Activated CD8-positive, alpha-beta memory T cell treated with anti-CD3 and anti-CD28 coated beads, Interleukin-2, amount 50 U/mL, for 48 hours (primary cell): ENCODE measurements at places on chromosomes 16 and 17.

- no peak for DNase-seq
These were observed 1.7 kb upstream of the GPT2 start for GRCh38 chr16:46882304-46882939.

GRCh38 chr17:18981642-18982424, 22.7 kb downstream of the FAM83G start:
- DNase-seq, result no peak

DNA sequence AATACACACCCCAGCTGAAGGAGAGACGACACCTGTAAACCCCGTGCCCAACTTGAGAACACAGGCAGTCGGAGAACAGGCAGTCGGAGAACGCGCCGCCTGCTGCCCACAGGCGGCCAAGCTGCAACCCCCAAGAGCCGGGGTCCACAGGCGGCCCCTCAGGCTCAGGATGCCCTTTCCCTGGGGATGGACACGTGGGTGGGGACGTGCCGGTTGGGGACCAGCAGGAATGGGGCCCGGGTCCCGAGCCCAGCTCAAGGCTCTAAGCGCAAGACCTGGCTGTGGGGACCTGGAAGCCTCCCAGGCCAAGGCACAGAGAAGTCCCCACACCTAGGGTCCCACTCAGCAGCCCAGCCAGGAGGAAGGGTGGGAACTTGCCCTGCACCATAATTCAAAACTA, 79.5 kb upstream of the GNG13 start:
- no peak for DNase-seq

- DNase-seq, result no peak
These were observed 80.4 kb downstream of the ABCC12 start for GRCh38 chr16:48075398-48075797.

DNA sequence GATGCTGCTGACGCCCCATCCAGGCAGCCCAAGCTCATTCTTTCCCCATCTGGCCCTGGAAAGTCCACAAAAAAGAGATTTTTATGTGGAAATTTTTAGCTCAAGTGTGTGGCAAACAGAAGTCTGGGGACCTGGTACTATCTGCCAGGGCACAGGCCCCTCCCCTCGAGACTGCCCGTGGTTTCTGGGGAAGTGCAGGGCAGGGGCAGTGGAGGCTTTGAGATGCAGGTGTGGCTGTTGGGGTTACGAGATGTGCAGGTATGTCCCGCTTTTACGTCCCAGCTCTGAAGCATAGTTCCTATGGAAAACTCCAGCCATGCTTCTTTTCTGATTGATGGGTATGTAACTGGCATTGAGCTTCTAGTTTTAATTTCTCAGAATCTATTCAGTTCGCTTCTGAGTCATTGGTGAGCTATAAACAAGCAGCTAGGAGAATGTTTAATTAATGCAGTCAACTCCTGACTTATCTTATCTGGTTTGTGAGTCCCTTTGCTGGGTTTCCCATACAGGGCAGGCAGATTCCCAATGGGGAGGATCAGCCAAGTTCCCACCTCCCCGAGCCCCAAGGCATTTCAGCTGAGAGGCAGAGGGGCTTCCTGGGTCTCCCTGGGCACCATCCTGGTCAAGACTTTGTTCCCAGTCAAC, 16.2 kb downstream of the TBX4 start:
- no peak for DNase-seq

- peak; percentile 90 for DNase-seq
These were observed 59.8 kb downstream of the BAIAP2 start for GRCh38 chr17:81094509-81095382.

GRCh38 chr17:77531002-77531401, 390.2 kb downstream of the SEC14L1 start:
- DNase-seq, result no peak

- DNase-seq, result peak; percentile 70
These were observed 1.2 kb upstream of the MIF4GD start for GRCh38 chr17:75271955-75272847.

GRCh38 chr17:27466376-27466742, 10.1 kb downstream of the KSR1 start:
- no peak for DNase-seq

GRCh38 chr17:73291260-73291801, 20.5 kb downstream of the CDC42EP4 start:
- DNase-seq, result no peak

DNA sequence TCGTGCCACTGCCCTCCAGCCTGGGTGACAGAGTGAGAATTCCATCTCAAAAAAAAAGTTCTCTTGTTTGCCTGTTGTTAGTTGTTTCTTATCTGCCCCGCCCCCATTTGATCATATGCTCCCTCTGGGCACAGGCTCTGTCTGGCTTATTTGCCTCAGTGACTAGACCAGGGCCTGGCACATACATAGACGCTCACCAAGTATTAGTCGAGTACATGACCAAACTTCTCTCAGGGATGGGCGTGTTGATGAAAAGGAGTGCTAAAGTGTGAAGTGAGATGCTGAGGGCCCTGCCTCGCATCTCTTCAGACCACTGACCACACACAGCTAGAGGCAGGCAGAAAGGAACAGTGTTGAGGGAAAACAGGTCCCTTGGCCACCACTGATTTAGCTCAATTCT, 3.3 kb upstream of the HELZ start:
- no peak for DNase-seq

GRCh38 chr16:56382459-56382858, 42.9 kb downstream of the AMFR start:
- DNase-seq, result no peak

GRCh38 chr17:27417596-27418365, 38.5 kb upstream of the KSR1 start:
- no peak for DNase-seq

GRCh38 chr17:68853439-68853838, 101.8 kb downstream of the ABCA8 start:
- DNase-seq, result no peak

DNA sequence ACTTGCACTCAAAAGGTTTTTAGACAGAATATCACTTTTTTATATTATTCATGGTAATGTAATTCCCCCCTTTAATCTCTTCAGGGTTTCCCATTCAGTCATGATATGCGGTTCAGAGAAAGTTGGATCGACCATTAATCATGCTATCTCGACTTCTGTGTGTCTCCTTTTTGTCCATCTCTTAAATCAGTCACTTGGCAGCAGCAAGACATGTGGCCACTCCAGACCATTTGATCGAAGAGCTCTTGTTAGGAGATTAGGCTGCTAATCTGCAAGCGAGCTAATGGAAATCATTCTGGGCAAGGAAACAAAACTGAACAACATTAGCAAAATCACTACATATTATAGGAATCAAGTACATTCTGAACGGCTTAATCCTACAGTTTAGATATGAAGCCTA, 449.9 kb downstream of the WWOX start:
- DNase-seq, result no peak

GRCh38 chr16:878072-878784, 77.7 kb upstream of the GNG13 start:
- DNase-seq, result no peak

- DNase-seq, result no peak
These were observed 22.6 kb upstream of the ITGA3 start for GRCh38 chr17:50033316-50033715.

GRCh38 chr17:69254187-69254586, 25.6 kb upstream of the ABCA10 start:
- DNase-seq, result no peak

DNA sequence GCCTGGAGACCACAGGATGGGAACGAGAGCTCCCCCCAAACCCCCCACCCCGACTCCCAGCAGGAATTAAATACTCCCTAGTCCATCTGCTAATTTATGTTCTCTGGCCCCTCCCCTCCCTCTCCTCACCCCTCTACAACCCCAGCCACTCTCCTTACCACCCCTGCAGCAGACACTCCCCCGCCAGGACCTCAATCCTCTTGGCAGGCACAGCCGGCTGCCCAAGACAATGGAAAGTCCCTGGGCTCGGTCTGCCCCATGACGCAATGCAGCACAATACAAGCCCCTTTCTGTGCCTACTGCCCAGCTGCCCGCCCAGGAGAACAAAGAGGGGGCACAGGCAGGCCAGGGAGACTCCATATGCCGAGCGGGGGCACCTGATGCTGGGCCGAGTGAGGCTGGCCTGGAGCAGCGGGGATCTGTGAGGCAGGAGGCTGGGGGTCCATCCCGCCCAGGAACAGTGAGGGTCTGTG, 30.3 kb upstream of the CDC42EP4 start:
- no peak for DNase-seq

DNA sequence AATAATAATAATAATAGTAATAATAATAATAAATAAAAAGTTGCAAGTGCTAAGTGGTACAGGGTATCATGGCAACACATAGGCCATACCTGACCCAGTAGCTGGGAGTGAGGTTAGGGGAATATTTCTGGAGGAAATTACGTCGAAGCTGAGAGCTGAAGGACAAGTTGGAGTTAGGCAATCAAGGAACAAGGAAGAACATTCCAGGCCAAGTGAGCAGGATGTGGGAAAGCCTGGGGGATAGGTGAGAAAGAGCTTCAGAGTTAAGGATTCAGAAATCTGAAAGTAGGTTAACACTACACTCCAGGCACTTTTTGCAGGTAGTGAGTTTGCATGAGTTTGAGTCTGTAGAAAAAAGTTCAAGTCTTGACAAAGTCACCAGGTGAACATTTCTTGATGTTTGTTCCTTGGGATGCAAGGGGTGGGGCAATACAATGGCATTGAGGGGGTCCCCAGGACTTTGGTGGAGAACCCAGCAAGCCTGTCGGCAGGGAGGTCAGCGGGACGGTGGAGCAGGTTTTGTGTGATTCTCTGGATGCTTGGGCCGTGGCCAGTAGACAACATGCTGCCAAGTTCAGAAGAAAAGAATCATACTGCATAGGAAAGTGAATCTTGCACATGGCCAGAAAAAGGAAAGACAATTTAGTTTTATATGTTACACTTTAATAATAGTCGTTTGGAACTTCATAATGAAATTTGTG, 27.7 kb upstream of the MPHOSPH6 start:
- DNase-seq, result no peak

DNA sequence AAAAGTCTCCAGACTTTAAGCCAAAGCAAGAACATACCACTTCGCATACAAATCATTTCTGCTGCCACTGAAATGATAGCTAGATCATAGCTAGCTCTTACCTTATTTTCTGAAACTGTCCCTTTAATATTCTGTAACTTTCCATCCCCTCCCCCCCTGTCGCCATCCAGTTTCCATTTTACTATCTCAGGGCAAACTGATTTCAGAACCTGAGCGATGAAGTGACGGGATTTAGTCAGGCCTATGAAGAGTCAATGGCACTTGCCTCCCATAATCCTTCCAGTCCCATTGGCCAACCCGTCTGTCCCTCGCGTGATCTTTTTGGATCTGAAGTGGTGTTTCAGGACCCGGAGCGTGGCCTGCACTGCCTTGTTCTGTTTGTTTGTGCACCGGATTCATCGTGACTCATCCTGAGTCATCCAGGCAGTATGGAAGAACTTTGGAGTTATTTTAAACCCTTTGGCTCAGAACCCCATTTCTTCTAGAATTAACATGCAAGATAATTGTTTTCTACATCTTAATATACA, 199.8 kb upstream of the CHMP6 start:
- peak; percentile 72 for DNase-seq

- DNase-seq, result no peak
These were observed 8.2 kb downstream of the ADCY7 start for GRCh38 chr16:50274326-50275097.

DNA sequence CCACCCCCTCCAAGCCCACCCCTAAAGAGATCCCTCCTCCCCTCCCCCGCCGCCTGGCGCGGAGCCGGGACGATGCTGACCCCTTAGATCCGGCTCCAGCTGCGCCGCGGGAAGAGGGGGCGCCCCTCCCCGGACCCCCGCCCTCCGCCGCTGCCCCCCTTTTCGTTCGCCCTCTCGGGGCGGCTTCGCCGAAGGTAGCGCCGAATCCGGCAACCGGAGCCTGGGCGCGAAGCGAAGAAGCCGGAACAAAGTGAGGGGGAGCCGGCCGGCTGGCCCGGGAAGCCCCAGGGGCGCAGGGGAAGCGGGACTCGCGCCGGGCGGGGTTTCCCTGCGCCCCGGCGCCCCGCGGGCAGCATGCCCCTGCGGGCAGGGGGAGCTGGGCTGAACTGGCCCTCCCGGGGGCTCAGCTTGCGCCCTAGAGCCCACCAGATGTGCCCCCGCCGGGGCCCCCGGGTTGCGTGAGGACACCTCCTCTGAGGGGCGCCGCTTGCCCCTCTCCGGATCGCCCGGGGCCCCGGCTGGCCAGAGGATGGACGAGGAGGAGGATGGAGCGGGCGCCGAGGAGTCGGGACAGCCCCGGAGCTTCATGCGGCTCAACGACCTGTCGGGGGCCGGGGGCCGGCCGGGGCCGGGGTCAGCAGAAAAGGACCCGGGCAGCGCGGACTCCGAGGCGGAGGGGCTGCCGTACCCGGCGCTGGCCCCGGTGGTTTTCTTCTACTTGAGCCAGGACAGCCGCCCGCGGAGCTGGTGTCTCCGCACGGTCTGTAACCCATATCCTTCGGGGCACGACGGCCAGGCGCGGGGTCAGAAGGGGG, 623 bp downstream of the CACNA1G start:
- DNase-seq, result peak; percentile 61

DNA sequence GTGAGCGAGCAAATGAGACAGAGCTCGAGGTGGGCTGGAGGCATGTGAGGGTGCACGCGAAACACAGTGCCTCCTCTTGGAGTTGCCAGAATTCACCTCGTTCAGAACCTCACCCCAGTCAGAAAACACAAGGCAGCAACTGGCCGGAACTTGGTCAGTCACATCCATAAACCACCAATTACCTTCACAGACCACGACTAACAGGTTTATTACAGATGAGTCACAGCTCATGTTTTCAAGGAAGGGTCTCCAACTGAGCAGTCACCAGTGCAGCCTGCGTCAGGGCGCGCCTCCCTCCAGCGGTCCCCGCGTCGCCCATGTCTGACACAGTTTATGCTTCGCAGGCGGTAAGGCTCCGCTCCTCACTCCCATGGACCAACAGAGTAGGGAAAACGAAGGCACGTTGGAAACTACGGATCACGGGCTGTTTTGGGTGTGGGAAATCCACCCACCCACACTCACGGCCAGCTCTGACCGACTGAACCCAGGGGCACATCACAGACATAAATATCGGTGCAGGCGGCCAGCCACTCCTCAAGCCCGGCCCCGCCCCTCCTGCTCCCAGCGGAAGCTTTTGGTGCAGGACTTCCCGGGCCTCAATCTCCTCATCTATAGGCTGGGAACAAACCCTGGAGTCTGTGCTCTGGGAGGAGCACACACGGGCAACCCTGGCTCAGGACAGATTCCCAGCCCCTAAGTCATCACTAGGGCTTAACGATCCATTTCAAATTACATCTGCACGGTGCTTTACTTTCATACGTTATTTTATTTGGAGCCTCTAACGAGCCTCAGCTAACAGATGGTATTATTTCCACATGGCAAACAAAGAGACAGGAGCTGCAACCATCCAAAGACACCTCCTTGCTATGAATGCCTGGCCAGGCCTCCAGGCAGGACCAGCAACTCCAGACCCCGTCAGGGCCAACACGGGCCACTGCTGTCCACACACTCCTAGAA, 126.3 kb downstream of the ZNF778 start:
- no peak for DNase-seq

GRCh38 chr17:73722165-73722564, 77.9 kb upstream of the SDK2 start:
- no peak for DNase-seq

- DNase-seq, result no peak
These were observed 135.2 kb upstream of the GSE1 start for GRCh38 chr16:85477801-85478363.

GRCh38 chr16:53529513-53529912, 26.5 kb upstream of the AKTIP start:
- no peak for DNase-seq
